Breast epithelium (tissue), 4 donors: ENCODE measurements at places on chromosomes 5 and 9. TPM values are rescaled to one million over a fixed set of nuclear protein-coding genes. Genes with fewer than 3 reads are reported as not detected.

The CWC27 gene
- 10.6 TPM for total RNA-seq

The CCDC171 gene
- 8.8 TPM for total RNA-seq

DNA sequence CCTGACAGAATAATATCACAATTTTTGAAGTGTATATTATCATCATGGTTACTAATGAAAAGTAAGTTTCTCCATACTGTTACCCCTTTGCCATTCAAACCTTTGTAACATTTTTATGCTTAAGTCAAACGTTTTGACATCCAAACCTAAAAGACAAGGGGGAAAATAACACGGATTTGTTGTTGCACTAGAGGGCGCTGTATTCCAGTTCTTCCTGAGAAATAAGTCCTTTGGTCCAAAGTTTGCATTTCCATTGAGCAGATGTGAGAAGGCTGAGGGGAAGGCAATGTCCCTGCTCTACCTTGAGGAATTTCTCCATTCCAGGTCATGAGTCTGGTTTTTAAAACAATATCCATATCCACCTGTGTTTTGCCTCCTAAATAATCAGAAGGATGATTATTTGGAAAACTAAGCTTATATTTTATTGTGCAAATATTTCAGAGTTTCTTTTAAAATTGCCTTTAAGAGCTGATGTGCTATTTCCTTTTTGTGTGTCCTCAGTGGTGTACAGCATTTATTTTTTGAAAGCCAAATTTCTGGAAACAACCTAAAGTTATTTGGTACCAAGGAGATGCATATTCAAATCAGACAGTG, 9.7 kb downstream of the LECT2 start:
- no peaks in the 10 kb centered on the region for H3K36me3 ChIP-seq
- no peaks in the 10 kb centered on the region for H3K4me1 ChIP-seq
- peak; percentile 40 for DNase-seq
- H3K27me3 ChIP-seq = peaks cover 9% of the 10 kb centered on the region
- H3K4me3 ChIP-seq = no peak overlapping the region
- no peak overlapping the region for H3K27ac ChIP-seq

DNA sequence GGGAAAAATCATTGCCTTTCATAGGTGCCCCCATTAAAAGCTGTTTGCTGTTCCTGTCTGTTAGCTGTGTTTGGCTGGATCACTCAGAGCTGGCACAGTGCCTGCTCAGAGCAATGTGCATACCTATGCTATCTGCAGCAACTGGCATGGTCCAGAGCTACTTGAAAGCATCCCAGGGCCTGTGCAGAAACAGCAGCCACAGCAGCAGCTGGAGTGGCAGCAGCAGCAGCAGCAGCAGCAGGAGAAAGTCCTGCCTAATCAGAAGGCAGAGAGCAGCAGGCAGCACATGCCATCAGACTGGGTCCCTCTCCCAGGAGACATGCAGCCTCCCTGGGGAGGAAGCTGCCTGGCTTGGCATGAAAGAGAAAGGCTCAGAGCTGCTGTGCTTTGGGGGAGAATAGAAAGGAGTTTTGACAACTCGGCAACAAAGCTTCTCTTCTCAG, 243.8 kb upstream of the WWC1 start:
- no peak for DNase-seq
- no peak overlapping the region for H3K4me3 ChIP-seq
- no peaks in the 10 kb centered on the region for H3K4me1 ChIP-seq
- no peaks in the 10 kb centered on the region for H3K36me3 ChIP-seq
- no peak overlapping the region for H3K27ac ChIP-seq

The AQP7 gene
- 193 TPM for total RNA-seq

DNA sequence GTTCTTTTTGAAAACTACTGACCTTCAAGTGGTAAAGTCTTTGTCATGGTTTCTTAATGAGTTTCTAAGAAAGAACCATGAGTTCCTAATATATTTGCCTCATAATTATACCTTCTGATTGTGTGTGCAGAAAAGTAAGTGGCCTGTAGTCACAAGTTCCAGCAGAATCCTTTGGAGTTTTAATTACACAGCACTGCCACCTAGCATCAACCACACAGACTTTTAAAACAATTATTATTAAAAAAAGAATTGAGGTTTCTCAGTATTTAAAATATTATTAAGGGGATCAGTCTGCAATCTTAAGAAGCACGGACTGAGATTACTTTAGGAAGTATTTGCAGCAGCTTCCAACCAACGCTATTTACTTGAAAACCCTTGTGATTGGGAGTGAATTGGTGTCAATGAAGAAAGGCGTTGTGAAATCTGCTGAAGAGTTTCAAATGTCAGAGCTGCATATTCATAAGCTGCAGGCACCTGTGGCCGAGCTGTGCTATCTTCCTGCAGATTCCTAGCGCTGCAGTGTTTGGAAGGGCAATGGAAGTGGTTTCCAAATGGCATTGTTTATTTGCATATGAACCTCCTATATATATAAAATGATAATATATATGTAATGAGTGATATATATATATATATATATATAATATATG, 1074.2 kb upstream of the WWC1 start:
- no peaks in the 10 kb centered on the region for H3K4me1 ChIP-seq
- no peak for DNase-seq
- no peaks in the 10 kb centered on the region for H3K36me3 ChIP-seq
- H3K27ac ChIP-seq = no peak overlapping the region
- no peaks in the 10 kb centered on the region for H3K27me3 ChIP-seq

DNA sequence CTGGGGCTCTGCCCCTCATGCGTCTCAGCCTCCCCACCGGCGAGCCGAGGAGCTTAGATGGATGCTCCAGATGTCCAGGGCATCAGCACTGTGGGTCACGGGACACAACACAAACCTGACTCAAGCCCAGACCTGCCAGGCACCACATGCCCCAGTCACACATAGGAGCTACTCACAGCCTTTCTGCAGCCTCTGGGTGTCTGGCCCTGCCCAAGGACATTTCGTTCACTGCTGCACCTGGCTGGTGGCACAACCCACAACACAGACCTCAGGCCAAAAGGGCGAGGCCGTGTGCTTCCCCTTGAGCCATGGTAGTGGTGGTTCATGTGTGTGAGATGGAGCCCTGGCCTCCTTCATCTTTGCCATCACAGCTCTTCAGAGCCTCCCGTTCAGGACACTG, 89.6 kb upstream of the FCN2 start:
- no peaks in the 10 kb centered on the region for H3K36me3 ChIP-seq
- no peak for DNase-seq
- H3K4me3 ChIP-seq = no peak overlapping the region
- no peaks in the 10 kb centered on the region for H3K4me1 ChIP-seq
- no peak overlapping the region for H3K27ac ChIP-seq

The OR1Q1 gene
- 0.44 TPM for total RNA-seq

The MEGF10 gene
- total RNA-seq = 14.4 TPM

GRCh38 chr5:141001844-141002604, 35.7 kb downstream of the PCDHAC2 start:
- H3K4me1 ChIP-seq = no peaks in the 10 kb centered on the region
- H3K36me3 ChIP-seq = no peaks in the 10 kb centered on the region
- DNase-seq = no peak
- no peak overlapping the region for H3K27ac ChIP-seq
- H3K27me3 ChIP-seq = no peaks in the 10 kb centered on the region
- no peak overlapping the region for H3K4me3 ChIP-seq

- H3K36me3 ChIP-seq = no peaks in the 10 kb centered on the region
- no peaks in the 10 kb centered on the region for H3K27me3 ChIP-seq
- no peak overlapping the region for H3K4me3 ChIP-seq
- no peak for DNase-seq
- H3K27ac ChIP-seq = no peak overlapping the region
- H3K4me1 ChIP-seq = no peaks in the 10 kb centered on the region
Observed at GRCh38 chr5:39992617-39993202, 567.9 kb upstream of the DAB2 start.

DNA sequence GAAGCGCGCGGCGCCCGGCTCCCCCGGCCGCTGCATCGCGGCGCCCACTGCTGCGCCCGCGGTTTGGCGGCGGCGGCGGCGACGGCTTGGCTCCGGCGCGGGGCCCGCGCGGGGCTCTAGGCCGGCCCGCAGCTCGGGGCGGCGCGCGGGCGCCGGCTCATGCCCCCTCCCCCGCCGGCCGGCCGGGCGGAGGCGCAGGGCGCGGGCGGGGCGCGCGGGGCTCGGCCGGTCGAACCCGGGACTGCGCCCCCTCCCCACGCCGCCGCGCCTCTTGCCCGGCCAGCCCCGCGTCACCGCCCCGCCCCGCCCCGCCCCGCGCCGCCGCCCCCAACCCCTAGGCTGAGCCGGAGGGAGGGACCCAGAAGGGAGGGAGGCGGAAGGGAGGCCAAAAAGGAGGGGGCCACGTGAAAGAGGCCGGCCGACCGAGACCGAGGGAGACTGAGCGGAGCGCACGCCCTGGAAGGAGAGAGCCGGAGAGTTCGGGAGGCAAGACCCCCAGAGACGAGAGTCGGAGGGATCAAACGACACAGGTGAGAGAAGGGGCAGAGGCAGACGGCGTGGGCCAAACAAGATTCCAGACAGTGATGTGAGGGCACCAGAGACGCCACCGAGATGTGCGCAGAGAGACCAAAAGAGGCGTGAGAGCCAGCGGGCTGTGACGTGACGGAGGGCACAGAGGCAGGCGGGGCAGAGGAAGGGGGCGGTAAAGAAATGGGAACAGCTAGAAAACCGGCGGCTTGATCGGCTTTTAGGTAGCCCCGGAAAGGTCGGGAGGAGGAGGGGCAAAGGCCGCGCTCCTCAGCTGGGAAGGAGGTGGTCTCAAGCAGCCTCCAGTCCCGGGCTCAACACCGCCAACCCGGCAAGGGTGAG, at the start of gene BARX1:
BARX1 (minus strand) TSS at position 245 of the 870 bp plus-strand sequence; CDS start at position 36, 209 bp downstream.
- H3K4me1 ChIP-seq = peaks cover 9% of the 10 kb centered on the region
- H3K27ac ChIP-seq = no peak within 1 kb of the TSS
- H3K36me3 ChIP-seq = no peaks in the 10 kb centered on the region
- H3K27me3 ChIP-seq = peaks cover 96% of the 10 kb centered on the region

- DNase-seq = no peak
- H3K27ac ChIP-seq = no peak overlapping the region
- H3K4me1 ChIP-seq = no peaks in the 10 kb centered on the region
- H3K27me3 ChIP-seq = no peaks in the 10 kb centered on the region
Observed at GRCh38 chr9:100602342-100602801, 24.5 kb downstream of the CAVIN4 start.

- H3K4me3 ChIP-seq = peak overlapping the region; percentile 90
- no peaks in the 10 kb centered on the region for H3K4me1 ChIP-seq
- H3K27me3 ChIP-seq = no peaks in the 10 kb centered on the region
- peak overlapping the region; percentile 94 for H3K27ac ChIP-seq
- no peaks in the 10 kb centered on the region for H3K36me3 ChIP-seq
Observed at GRCh38 chr9:111598733-111599091, 735 bp downstream of the PTGR1 start.

The MTX3 gene
- 20.2 TPM for total RNA-seq

DNA sequence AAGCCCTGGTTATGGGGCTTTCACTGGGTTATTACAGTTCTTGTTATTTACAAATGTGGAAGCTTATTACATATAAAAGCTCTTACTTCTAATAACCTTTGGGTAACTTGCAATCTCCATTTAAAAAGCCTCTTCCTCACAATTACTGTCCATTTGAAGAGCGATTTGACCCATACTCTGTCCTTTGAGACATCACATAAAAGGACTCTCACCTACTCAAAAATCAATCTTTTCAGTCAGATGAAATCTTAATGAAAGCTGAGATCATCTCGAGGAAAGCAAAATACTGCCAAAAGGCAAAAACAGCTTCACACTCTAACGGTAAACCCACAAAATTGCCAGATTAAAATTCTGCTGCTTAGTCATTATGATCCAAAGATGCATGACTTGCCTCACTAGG, 29.8 kb downstream of the ELAVL2 start:
- DNase-seq = no peak
- no peaks in the 10 kb centered on the region for H3K36me3 ChIP-seq
- H3K4me1 ChIP-seq = no peaks in the 10 kb centered on the region
- H3K4me3 ChIP-seq = no peak overlapping the region
- no peak overlapping the region for H3K27ac ChIP-seq
- H3K27me3 ChIP-seq = no peaks in the 10 kb centered on the region

DNA sequence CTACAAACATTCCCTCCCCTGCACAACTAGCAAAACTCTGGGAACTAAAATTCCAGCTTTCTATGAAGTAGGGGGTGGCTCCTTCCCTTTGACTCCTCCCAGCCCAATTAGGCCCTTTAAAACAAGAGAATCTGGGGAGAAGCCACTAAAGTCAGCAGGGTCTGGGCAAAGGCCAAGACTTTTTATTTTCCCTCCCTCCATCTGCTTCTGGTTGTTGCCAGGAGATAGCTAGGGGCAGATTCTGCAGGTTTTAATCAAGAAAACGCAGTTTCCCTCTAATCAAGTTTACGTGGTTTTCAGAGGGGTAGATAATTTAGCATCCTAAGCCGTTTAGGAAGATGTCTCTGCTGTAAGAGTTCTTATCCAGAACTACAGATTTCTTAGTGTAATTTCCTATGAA, 114.5 kb upstream of the CDH6 start:
- no peak overlapping the region for H3K27ac ChIP-seq
- no peak overlapping the region for H3K4me3 ChIP-seq
- H3K27me3 ChIP-seq = no peaks in the 10 kb centered on the region
- no peaks in the 10 kb centered on the region for H3K36me3 ChIP-seq
- H3K4me1 ChIP-seq = no peaks in the 10 kb centered on the region

DNA sequence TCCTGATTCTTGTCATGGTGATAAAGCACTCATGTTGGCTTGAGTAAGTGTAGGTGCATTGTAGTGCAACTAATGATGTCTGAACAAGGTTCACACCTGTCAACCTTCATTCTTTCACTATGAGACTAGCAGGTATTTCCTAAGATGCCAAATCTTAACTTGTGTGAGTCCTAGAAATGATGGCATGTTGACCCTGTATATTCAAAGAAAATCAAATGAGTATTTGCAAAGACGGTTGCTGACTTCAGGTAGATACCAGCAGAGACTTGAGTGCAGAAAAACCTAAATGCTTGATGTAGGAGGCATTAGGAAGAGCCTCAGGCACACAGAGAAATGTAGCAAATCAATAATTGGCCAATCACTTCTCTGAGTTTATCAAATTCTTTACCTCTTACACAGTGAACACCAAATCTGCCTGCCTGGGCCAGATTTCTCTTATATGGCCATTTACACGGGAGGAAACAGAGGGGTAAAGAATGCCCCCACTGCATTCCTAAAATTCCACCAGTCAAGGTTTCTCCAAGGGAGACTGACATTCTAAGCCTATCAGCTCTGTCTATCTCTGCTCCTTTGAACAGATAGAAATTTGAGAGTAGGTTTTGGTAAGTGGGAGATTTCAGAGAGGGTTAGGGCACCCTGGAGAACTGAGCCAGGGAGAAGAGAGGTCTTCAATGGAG, 488.6 kb upstream of the WWC1 start:
- H3K36me3 ChIP-seq = no peaks in the 10 kb centered on the region
- H3K27ac ChIP-seq = no peak overlapping the region
- H3K27me3 ChIP-seq = no peaks in the 10 kb centered on the region
- H3K4me1 ChIP-seq = no peaks in the 10 kb centered on the region
- no peak overlapping the region for H3K4me3 ChIP-seq

The FGFR4 gene
- total RNA-seq = 0.48 TPM

GRCh38 chr9:16725066-16725465, 145.4 kb downstream of the BNC2 start:
- H3K4me3 ChIP-seq = no peak overlapping the region
- no peak for DNase-seq
- no peak overlapping the region for H3K27ac ChIP-seq
- no peaks in the 10 kb centered on the region for H3K4me1 ChIP-seq
- peaks cover 4% of the 10 kb centered on the region for H3K27me3 ChIP-seq
- H3K36me3 ChIP-seq = no peaks in the 10 kb centered on the region

The UBLCP1 gene
- 29.5 TPM for total RNA-seq
